Stimulated activated CD8-positive, alpha-beta memory T cell treated with anti-CD3 and anti-CD28 coated beads, Interleukin-4, amount 100 ng/mL, for 1 hour (primary cell): ENCODE measurements at places on chromosomes 7 and 10.

GRCh38 chr10:66214721-66215404, 711.0 kb upstream of the LRRTM3 start:
- DNase-seq, result no peak

GRCh38 chr10:84005403-84005802, 133.9 kb upstream of the GHITM start:
- DNase-seq, result no peak

- DNase-seq, result no peak
These were observed 50.5 kb upstream of the CAMK2B start for GRCh38 chr7:44375926-44376342.

DNA sequence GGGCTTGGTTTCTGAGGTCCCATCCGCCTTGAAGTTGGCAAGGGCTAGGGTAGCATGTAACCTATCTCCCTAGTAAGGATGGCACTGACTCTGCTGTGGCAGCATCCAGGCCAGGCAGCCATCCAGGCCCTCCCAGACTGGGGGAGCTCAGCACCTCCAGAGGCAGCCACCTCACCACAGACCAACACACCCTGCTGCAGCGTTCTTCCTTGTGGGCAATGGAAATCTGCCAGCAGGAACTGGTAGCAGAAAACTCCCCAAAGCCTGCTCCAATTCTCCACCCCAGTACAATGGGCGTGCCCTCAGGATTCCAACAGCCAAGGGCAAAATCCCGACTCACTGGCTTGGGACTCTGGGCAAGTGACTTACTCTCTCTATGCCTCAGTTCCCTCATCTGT, 27.5 kb downstream of the DLG5 start:
- no peak for DNase-seq

GRCh38 chr7:57348646-57349269, 101.2 kb upstream of the ZNF716 start:
- DNase-seq, result no peak

- DNase-seq, result no peak
These were observed 167.7 kb upstream of the TNRC18 start for GRCh38 chr7:5591278-5591874.

GRCh38 chr7:132933072-132933458, 148.8 kb downstream of the CHCHD3 start:
- no peak for DNase-seq

DNA sequence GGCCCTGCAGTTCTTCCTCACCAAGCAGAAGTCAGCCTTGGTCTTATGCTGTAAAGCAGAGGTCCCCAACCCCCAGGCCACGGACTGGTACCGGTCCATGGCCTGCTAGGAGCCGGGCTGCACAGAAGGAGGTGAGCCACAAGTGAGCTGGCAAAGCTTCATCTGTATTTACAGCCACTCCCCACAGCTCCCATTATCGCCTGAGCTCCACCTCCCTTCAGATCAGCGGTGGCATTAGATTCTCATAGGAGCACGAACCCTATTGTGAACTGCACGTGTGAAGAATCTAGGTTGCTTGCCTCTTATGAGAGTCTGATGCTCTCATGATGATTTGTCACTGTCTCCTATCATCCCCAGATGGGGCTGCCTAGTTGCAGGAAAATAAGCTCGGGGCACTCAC, 87.6 kb upstream of the NEBL start:
- DNase-seq, result no peak

- no peak for DNase-seq
These were observed 54.0 kb upstream of the ABCB5 start for GRCh38 chr7:20561466-20561865.

DNA sequence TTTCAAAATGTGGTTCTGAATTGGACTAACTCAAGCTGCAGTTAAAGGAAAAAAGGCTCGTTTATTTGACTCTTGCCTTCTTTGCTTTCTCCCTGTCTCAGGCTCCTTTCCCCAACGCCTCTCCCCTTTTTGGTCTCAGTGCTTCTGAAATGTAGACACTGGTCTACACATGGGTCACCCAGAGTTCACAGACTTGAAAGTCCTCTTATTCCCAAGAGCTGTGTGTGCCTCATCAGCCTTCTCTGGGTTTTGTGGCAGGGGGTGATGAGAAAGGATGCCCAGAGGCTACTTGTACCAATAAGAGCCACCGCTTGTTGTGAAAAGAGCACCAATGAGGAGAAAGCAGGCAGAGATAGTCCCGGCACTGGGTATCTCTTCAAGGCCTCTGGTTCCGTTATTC, 125.7 kb downstream of the BICC1 start:
- no peak for DNase-seq

DNA sequence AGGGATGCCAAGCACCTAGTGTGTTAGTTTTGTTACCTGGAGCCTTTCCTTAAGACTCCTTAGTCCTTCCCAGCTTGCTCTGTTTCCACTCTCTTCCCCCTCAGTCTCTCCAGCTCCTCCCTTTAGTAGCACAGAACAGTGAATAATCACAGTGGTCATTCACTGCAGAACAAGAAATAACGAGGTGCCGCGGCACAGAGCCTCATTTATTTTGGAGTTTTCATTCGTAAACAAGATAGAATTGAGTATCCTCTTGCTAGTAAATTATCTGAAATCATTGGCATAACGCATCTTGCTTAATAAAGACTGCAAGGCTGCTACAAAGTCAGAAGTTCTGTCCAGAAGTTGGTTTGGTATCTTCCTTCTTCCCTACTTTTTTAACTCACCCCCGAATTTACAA, 129.3 kb upstream of the LANCL2 start:
- no peak for DNase-seq

GRCh38 chr7:134593530-134594392, 44.9 kb downstream of the AKR1B15 start:
- DNase-seq, result no peak

- DNase-seq, result no peak
These were observed 309.1 kb downstream of the MDFIC start for GRCh38 chr7:115230882-115231571.

DNA sequence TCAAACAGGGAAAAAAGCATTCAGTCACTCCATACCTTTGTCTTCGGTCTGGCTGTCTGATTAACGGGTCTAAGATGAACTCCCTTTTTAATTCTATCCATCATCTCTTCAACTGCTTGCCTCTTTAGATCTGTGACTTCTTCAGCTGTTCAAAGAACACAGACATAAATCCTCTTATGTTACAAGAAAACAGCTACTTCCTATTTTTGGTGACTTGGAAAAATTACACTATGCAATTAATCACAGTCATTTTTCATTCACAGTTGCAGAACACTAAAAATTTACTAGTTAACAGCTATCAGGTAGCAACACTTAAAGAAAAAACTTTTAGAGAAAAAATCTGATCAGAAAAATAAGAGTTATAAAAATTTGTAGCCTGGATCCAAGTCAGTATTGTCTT, 66.0 kb downstream of the ENO4 start:
- DNase-seq, result no peak

- no peak for DNase-seq
These were observed 27.8 kb upstream of the ITGB1 start for GRCh38 chr10:32985775-32986350.

DNA sequence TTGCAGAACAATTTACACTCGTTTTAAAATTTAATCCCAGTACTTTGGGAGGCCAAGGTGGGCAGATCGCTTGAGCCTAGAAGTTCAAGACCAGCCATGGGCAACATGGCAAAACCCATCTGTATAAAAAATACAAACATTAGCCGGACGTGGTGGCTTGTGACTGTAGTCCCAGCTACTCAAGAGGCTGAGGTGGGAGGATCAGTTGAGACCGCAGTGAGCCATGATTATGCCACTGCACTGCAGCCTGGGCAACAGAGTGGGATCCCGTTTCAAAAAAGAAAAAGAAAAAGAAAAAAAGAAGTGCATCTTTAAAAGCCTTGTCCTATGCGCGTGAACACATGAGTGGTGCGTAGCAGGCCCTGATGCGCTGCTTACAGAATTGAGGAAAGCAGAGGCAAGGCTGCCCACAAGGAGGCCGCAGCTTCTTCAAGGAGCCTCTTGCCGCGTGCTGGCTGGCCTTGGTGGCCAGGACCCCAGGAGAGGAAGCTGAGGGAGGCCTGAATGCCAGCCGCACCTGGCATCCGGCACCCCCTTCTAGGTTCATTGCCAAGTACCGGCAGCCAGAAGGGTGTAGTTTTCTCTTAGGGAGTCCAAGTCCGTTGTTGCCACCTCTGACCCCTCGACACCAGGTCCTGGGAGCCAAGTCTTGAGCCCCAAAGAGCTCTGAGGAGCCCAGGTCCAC, 124.5 kb downstream of the UBE2H start:
- no peak for DNase-seq

GRCh38 chr7:82018226-82018625, 248.4 kb upstream of the HGF start:
- no peak for DNase-seq

DNA sequence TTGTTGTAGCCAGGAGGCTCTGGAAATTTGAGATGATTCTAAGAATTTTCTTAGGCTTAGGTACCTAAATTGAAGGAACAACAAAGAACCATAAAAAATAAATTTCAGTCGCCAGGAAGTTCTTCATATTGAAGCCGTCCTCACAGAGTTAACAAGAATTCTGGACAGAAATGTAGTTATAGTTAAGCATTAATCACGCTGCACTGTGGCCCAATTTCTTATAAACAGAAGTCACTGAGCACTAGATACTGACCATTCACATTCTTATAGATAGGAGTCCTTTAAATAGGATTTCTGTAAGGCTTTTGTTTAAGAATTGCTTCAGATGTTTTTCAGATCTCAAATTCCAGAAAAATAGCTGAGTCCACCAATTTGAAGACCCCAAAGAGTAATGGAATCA, 256.2 kb upstream of the PITRM1 start:
- DNase-seq, result no peak

GRCh38 chr7:142745091-142745635, 4.1 kb upstream of the PRSS1 start:
- no peak for DNase-seq

GRCh38 chr7:36034020-36034419, 119.0 kb upstream of the EEPD1 start:
- no peak for DNase-seq

- no peak for DNase-seq
These were observed 12.8 kb downstream of the PRXL2A start for GRCh38 chr10:80421050-80421706.
